ENCODE measurements at places on chromosomes 16 and 17. TPM values are rescaled to one million over a fixed set of nuclear protein-coding genes. Genes with fewer than 3 reads are reported as not detected.

The ABCC12 gene
- not detected for total RNA-seq

The BRIP1 gene
- total RNA-seq = 3.2 TPM

The ZP2 gene
- not detected for total RNA-seq

The KRT14 gene
- not detected for total RNA-seq

The APOH gene
- not detected for total RNA-seq

The SNAI3 gene
- not detected for total RNA-seq

The SLC6A2 gene
- not detected for total RNA-seq

The BAHCC1 gene
- total RNA-seq = 6.3 TPM

The MEIOB gene
- not detected for total RNA-seq

The FOXC2 gene
- total RNA-seq = 0.53 TPM

The TP53TG3F gene
- total RNA-seq = not detected

The COG8 gene
- total RNA-seq = 34.6 TPM

The G6PC1 gene
- total RNA-seq = not detected

The CCDC57 gene
- total RNA-seq = 7.6 TPM

The CRHR1 gene
- not detected for total RNA-seq

The CD300LB gene
- not detected for total RNA-seq

The CTF1 gene
- total RNA-seq = 3.9 TPM

The TAX1BP3 gene
- 363 TPM for total RNA-seq

The CDH16 gene
- total RNA-seq = not detected

The CCL22 gene
- total RNA-seq = not detected

The ADAMTS18 gene
- total RNA-seq = not detected

The GSE1 gene
- total RNA-seq = 16.0 TPM

The HSDL1 gene
- total RNA-seq = 12.4 TPM

The ABCC6 gene
- 4.0 TPM for total RNA-seq

The GAN gene
- 4.3 TPM for total RNA-seq

The ZNF778 gene
- 5.8 TPM for total RNA-seq

The RPS15A gene
- total RNA-seq = 2,466 TPM

The KRTAP3-1 gene
- not detected for total RNA-seq

The ASGR2 gene
- total RNA-seq = not detected

The HAP1 gene
- not detected for total RNA-seq

The KRT17 gene
- total RNA-seq = 3.5 TPM

The NHLRC4 gene
- 3.2 TPM for total RNA-seq

The KIF18B gene
- total RNA-seq = 11.2 TPM

The CYGB gene
- total RNA-seq = 18.7 TPM

The AKTIP gene
- 12.4 TPM for total RNA-seq

The ZACN gene
- not detected for total RNA-seq

The OTOP3 gene
- not detected for total RNA-seq

The ZFPM1 gene
- total RNA-seq = 0.89 TPM

The PLA2G10 gene
- total RNA-seq = not detected

The ALDH3A1 gene
- not detected for total RNA-seq

The TBC1D26 gene
- not detected for total RNA-seq

The PRSS53 gene
- total RNA-seq = under 0.01 TPM

The TOM1L1 gene
- total RNA-seq = 22.5 TPM

The KRT32 gene
- 0.18 TPM for total RNA-seq

The CDH13 gene
- 59.2 TPM for total RNA-seq
